ENCODE measurements at places on chromosomes 7 and 10.
A peak's percentile ranks its signal among the peaks of the same experiment; 100 is the strongest.

GRCh38 chr10:70348228-70348850, 34.1 kb downstream of the LRRC20 start:
- DNase-seq, result peak; percentile 19

DNA sequence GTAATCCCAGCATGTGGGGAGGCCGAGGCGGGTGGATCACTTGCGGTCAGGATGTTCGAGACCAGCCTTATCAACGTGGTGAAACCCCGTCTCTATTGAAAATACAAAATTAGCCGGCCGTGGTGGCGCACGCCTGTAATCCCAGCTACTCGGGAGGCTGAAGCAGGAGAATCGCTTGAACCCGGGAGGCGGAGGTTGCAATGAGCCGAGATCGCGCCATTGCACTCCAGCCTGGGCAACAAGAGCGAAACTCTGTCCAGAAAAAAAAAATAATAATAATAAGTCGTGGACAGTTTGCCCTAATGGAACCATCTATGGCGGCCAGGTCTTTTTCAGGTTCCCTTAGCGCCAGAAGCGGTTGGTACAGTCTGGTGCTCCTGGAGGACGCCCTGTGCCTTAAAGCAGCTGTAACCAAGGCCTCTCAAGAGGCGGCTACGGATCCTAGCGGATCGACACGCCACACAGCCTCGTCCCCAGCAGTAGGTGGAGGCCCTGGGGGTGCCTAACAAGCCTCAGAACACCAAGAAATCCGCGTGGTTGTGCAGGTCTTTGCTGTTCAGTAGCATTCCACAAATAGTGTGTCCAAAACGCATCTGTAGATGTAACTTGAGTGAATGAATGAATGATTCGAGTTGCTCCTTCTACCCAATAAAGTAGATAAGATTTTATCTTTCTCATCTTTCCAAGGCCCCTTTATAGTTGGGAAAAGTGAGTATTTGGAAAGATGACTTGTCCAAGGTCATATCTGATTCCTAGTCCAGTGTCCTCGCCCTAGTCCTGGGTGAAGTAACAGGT, 982 bp downstream of the PGAM1 start:
- DNase-seq, result no peak

- DNase-seq, result no peak
Measured at GRCh38 chr10:86083206-86083605, 283.4 kb downstream of the GRID1 start.

GRCh38 chr7:101816595-101817470, 593 bp upstream of the CUX1 start:
- DNase-seq, result no peak

DNA sequence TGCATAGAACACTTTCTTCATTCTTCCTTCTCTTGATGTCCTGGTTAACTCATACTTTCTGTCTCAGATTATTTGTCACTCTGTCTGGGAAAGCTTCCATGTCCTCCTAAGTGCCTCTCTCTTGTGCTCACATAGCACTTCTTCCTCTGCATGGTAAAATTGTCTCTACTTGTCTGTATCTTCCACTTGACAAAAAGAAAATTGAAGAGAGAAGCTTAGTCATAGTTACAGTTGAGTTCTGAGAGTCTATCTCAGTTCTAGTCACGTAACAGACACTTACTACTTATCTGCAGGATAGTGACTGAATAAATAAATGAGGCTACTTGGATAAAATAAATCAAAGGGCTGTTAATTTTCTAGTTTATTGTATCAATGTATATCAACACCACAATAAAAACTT, 458.1 kb downstream of the HTR7 start:
- DNase-seq, result no peak

DNA sequence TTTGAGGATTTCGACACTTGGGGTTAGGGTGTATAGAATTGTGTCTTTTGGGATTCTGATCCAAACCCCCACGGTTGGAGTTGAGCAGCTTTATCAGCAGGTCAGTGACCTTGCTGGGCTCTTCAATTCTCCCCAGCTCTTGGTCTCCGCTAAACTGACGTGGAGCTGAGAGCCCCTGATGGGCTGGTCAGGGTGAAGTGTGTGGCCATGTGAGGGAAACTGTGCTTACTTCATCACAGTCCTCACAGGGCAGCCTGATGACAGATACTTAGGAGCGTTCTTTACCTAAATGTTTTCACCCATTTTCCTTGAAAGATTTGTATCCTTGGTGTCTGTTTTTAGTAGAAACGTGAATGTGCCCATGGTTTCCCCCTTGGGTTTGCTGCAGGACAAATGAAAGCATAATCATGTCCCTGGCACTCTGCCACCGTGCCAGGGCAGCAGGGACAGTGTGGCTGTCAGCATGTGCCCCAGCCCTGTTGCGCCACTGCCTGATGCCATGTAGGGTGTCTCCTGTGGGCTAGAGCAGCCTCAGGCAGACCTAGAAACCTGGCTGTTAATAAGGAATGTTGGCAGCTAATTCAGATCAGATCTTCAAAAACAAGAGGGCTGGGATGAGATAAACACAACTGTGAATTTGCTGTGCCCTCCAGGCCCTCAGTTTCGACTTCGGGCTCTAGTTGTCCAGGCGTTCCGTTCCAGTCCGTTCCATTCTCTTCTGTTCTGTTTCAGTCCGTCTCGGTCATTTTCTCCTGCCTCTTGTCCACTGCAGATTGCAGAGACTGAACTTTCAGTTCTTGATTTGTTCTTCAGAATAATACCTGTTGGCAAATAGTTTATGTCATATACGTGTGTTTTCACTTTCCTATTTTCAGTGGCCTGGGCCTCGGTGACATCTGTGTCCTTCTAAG, 96.8 kb downstream of the TRRAP start:
- no peak for DNase-seq

- no peak for DNase-seq
Measured at GRCh38 chr10:132992433-132993215, 50.3 kb upstream of the CFAP46 start.

- DNase-seq, result no peak
Measured at GRCh38 chr10:4431114-4431863, 394.7 kb upstream of the AKR1E2 start.

- peak; percentile 21 for DNase-seq
Measured at GRCh38 chr10:106804992-106805582, 359.4 kb downstream of the SORCS1 start.

DNA sequence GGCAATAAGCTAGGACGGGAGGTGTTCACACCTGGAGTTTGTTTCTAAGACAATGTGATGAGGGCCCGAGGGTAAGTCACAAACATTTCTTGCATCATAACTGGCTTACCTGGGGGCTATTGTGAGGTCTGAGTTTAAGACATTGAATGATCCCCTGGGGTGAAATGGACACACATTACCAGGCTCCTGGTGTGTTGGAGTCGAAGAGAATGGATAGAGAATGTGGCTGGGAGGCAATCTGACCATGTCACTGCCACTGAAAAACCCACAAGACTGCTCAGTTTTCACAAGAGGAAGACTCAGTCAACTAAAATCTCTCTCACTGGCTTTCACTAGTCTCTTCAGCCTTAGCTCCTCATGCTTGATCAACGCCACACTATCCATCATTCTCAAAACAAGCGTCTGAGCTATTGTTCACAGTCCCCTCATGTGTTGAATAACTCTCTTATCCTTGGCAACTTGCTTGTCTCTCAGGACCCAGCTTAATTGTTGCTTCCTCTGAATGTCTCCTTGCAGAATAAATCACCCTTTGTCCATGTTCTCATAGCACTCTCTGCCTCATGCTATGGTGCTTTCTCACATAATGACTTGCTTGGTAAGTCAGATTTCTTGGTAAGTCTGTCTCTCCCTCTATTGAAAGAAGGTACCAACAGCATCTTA, at the start of gene C10orf120:
Gene C10orf120, minus strand, starts transcription at position 51 of the 660 bp plus-strand sequence. CDS start 56 bp downstream, outside the sequence.
- no peak for DNase-seq

- no peak for DNase-seq
Measured at GRCh38 chr7:4260867-4261600, 421.1 kb upstream of the FOXK1 start.

GRCh38 chr7:2837496-2837895, 6.6 kb downstream of the GNA12 start:
- DNase-seq, result no peak

- no peak for DNase-seq
Measured at GRCh38 chr7:116859323-116859722, 3.1 kb upstream of the CAPZA2 start.

DNA sequence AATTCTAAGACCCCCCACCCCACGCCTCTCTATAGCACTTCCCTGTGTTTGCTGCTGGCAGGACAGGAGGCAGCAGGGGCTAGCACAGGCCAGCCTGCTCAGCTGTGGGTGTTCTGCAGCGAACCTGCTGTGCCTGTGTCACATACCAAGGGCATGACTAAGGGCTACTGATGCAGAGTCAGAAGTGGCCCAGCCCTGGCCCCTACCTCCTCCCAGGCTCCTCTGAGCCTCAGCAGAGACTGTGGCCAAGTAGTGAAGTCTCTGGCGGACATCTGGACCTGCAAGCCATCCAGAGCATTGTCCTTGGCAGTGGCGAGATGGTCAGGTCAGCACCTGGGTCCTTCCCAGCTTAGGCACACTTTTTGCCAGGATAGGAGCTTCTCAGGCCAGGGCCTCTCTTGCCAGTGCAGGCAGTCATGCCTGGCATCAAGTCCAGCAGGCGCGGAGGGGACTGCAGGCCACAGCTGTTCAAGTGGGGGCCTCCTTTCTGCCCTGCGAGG, 116.3 kb upstream of the RET start:
- no peak for DNase-seq

- DNase-seq, result no peak
Measured at GRCh38 chr10:114632869-114633715, 25.0 kb downstream of the ABLIM1 start.

DNA sequence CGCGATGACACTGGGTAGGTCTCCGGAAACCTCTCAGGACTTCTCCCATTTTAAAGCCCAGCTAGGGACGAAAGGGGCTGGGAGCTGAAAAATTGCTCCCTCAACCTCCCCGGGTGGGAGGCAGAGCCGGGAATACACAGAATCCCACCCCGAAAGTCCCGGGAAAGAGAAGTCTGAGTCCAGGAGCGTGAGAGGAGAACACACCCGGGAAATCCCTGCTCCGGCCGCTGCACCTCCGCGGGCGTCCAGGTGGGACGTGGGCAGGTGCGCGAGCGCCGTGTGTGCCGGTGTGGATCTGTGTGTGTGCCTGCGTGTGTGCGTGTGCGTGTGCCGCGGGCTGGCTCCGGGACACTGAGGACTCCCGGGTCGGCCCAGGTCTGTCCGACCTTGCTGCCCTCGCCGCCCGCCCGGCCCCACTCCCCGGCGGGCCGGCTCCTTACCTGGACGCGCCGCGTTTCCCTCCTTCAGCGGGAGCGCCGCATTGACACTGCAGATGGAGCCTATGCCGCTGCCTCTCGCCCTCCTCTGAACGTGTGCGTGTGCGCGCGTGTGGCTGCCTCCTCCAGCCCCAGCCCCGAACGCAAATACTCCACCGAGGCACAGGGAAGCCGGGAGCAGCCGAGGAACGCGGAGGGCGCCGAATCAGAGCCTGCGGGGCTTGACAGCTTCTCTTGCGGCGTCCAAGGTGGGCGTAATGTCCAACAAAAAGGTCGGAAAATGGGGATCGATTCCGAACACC, at the start of gene PLXNA4:
Gene PLXNA4, minus strand, starts transcription at position 489 of the 739 bp plus-strand sequence. CDS start 67,777 bp downstream, outside the sequence.
- no peak for DNase-seq

GRCh38 chr10:104350127-104350635, 3.5 kb upstream of the CFAP58 start:
- DNase-seq, result peak; percentile 34

GRCh38 chr10:33666686-33667480, 332.4 kb upstream of the NRP1 start:
- DNase-seq, result no peak

- DNase-seq, result no peak
Measured at GRCh38 chr7:116377721-116378120, 121.8 kb upstream of the CAV2 start.

- DNase-seq, result no peak
Measured at GRCh38 chr10:60731134-60731885, 47.0 kb upstream of the CDK1 start.

- DNase-seq, result no peak
Measured at GRCh38 chr7:135257-135653, 57.1 kb upstream of the FAM20C start.

- DNase-seq, result no peak
Measured at GRCh38 chr7:130878785-130879184, 144.8 kb upstream of the KLF14 start.

GRCh38 chr10:76735866-76736265, 901.7 kb downstream of the KCNMA1 start:
- no peak for DNase-seq

GRCh38 chr7:156703773-156704482, 63.4 kb downstream of the RNF32 start:
- DNase-seq, result no peak

GRCh38 chr7:104979167-104979841, 34.7 kb upstream of the KMT2E start:
- DNase-seq, result no peak

DNA sequence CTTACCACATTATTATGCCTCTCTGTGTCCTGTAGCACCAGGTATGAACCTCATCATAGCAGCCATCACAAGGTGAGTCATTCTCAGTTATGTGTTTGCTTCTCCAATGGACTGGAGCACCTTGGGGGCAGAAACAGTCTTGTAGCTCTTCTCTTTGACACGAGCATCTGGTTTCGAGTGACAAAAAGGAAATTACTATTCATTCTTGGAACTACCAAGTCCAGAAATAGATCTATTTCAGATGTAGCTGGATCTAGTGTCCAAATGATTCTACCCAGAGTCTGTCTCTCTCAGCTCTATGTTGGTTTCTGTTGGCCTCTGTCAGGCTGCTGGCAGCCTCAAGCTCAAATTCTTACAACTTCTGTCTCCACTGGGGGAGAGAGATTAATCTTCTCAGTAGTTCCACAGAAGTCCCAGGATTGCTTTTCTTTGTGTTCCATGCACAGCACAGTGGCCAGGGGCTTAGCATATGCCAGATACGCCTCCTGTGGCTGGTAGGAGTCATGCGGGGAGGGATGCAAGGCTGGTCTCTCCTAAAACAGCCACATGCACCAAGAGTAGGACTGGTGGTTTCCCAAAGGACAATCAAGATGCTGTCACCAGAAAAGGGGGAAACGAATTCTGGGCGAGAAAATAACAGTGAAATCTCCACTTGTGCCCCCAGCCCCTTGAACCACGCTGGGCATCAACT, 37.2 kb upstream of the PAPSS2 start:
- no peak for DNase-seq

GRCh38 chr7:8060241-8060640, 91.6 kb downstream of the GLCCI1 start:
- no peak for DNase-seq

DNA sequence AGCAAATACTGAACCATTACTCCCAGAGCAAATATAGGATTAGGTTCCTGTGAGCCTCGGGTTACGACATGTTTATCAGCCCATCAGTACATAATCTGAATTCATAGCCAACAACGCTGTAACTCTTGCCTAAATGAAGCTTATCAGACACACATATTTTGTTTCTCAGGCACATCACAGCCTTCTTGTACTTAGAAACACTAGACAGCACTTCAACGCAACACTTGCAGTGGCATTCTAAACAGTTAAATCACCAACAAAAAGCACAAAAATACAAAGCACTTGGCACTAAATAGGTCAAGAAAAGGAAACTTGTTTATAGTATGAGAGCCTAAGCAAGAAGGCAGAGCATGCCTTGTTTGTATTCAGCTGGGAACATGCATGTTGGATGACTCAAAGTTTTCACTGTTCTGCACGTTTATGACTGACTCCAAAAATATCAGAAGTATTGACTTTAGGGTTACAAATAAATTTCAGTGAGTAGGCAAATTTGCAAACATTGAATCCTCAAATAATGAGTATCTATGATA, 75.0 kb downstream of the VPS50 start:
- DNase-seq, result no peak

GRCh38 chr7:77657427-77658224, 38.6 kb upstream of the RSBN1L start:
- peak; percentile 55 for DNase-seq
